ENCODE measurements at places on chromosomes 1 and 21. TPM values are rescaled to one million over a fixed set of nuclear protein-coding genes. Genes with fewer than 3 reads are reported as not detected.

OR2T1 gene
- total RNA-seq: not detected

DISC1 gene
- 3.9 TPM for total RNA-seq

PTPN14 gene
- 1.1 TPM for total RNA-seq

CD58 gene
- total RNA-seq: 21.9 TPM

SLC44A5 gene
- 0.40 TPM for total RNA-seq

CYP2J2 gene
- 0.57 TPM for total RNA-seq

HPDL gene
- total RNA-seq: 12.7 TPM

GUCA2B gene
- not detected for total RNA-seq

THEM5 gene
- total RNA-seq: not detected

VCAM1 gene
- not detected for total RNA-seq

OR2T11 gene
- not detected for total RNA-seq

S100A7A gene
- total RNA-seq: not detected

IQGAP3 gene
- 19.3 TPM for total RNA-seq

PCP4 gene
- total RNA-seq: not detected

SLC6A17 gene
- 0.02 TPM for total RNA-seq

EPHA2 gene
- total RNA-seq: 0.33 TPM

LCE3A gene
- not detected for total RNA-seq

HSD3B1 gene
- not detected for total RNA-seq
